NCI-H774 (cell line): ENCODE measurements at places on chromosomes 7 and 10.

GRCh38 chr7:64656489-64656888, 9.4 kb upstream of the ZNF107 start:
- DNase-seq = no peak

DNA sequence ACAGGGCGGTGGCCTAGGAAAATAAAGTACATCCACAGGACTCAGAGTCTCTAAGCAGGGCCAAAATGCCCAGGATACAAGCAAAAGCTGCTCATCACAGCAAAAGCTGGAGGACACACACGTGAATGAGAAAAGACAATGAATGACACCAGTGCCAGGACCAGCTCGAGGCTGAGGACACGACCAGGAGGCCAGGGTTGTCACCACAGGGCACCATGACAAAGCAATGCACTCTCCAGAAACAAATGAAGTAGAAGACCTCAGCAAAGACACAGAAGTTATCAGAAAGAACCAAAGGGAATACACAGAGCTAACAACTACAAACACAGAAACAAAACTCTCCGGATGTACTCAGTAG, 92.1 kb downstream of the FOXL3 start:
- DNase-seq = no peak

DNA sequence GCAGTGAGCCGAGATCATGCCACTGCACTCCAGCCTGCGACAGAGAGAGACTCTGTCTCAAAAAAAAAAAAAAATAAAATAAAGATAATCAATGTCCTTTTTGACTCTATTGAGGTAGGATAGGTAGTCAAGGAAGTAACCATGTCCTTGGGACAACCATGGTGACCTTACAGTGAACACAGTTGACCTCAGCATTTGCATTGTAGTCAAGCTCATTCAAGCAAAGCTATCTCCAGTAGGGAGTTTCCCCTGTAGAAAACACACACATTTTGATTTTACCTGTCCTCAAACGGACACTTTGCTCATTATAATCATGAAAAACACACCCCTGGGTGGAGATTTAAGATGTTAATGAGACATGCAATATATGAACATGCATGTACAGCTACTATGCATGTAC, 171.7 kb downstream of the KIF20B start:
- DNase-seq = no peak

- peak; percentile 6 for DNase-seq
Observed at GRCh38 chr10:87771871-87772500, 46.0 kb downstream of the ATAD1 start.

- DNase-seq = peak; percentile 16
Observed at GRCh38 chr7:23938937-23939552, 229.0 kb downstream of the STK31 start.

DNA sequence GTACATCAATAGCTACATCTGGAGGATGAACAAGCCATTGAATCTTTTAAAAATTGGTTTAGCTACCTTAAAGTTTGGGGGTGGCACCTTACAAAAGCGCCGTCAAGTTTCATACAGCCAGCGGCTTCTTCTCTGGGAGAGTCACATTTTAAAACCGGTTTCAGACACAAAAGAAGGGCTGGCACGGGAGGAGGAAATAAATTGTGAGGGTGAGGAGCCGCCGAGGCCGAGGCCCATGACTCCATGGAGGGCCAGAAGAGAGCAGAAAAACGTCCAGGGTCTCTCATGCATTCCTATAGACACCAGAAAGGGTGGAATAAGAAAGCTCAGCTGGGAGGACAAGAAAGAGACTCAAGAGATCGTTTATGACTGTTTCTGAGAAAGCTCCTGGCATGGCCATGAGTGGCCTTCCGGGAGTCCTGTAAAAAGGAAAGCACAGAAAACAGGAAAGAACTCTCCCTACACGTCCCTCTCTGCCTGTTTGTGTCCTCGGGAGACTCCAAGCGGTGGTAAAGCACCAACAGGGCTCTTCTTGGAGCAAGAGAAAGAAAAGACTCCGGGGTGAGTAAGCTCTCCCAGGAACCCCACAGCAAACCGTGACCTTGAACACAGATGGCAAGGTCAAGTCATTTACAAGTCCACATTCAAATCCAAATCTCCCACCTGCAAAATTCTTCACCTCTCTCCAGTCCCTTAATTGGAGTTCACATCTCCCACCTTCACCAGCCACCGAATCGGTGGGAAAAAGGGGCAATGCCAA, 1.8 kb downstream of the FRAT2 start:
- no peak for DNase-seq

- DNase-seq = no peak
Observed at GRCh38 chr10:98910048-98910447, 325.6 kb downstream of the HPSE2 start.

DNA sequence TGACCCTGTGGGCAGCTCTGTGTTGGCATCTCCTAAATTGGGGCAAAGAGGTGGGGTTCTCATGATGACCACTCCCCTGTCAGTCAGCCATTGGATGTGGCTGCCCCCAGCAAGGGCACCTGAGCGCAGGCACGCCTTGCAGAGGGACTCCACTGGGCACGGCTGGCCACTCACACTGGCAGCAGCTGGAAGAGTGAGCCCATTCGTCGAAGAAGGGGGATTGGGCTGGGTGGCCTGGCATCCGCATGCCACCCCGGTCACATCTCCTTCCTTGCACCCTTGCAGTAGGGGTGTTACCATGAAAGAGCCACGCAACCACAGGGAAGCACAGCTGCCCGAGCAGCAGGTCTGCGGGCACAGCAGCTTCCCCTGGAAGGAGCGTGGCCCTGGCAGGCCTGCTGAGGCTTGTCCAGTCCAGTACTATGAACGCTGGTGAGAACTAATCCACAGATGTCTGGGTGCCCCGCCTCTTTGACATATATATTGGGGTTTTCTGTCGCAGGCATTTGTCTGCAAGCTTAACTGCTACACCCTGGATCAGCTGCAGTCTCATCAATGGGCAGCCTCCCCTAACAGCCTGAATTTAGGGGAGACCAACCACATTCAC, 25.7 kb upstream of the GRB10 start:
- DNase-seq = no peak

GRCh38 chr7:157544226-157544625, 207.4 kb downstream of the DNAJB6 start:
- DNase-seq = no peak

DNA sequence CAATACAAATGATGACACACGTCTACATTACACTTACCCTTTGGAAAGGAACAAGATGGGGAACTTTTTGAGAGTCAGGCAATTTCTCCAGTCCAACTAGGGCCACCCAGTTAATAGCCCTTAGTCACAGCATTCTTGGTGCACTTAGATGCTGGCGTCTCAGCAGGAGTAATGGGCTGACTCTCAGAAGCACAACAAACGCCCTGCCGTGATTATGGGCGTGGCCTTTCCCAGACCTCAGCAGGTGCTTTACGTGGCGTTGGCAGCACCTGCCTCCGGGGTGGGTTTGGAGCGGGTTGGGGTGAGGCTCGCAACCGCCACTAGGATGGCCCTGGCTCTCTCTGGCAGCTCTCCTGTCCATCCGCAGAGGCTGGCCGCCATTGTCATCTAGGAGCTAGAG, 147.6 kb upstream of the SHH start:
- peak; percentile 31 for DNase-seq

DNA sequence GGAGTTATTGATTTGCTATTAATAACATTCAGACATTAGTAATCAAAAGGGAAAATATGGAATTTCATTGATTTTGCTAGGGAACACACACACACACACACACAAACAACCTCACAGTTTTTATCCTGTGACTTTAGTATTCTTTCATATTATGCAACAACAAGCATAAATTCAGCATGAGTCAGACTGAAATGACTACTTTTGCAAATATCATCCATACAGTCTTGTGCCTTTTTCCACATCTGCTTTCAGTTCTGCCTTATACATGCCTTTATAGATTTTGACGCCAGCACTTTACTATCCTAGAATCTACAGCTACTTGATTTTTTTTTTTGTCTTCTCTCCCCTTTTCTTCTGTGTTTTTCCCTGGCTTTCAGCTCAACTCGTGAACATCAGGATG, 975.8 kb upstream of the LRRTM3 start:
- DNase-seq = no peak

- DNase-seq = no peak
Observed at GRCh38 chr7:3013975-3014792, 29.5 kb downstream of the CARD11 start.

DNA sequence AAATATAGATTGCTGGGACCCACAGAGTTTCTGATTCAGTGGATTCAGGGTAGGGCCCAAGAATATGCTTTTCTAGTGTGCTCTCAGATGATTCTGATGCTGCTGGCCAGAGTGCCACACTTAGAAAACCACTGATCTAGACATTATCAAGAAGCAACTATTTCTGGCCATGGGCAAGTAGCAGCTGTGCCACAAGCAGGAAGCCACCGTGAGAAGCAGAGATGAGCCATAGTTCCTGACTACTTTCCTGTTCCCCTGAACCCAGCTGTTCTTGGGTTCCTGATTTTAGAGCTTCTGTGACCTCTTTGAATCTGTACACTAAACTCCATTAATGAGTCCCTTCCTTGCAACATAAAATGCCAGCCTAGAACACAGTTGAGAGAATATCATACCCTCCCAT, 38.1 kb upstream of the PIK3AP1 start:
- no peak for DNase-seq

DNA sequence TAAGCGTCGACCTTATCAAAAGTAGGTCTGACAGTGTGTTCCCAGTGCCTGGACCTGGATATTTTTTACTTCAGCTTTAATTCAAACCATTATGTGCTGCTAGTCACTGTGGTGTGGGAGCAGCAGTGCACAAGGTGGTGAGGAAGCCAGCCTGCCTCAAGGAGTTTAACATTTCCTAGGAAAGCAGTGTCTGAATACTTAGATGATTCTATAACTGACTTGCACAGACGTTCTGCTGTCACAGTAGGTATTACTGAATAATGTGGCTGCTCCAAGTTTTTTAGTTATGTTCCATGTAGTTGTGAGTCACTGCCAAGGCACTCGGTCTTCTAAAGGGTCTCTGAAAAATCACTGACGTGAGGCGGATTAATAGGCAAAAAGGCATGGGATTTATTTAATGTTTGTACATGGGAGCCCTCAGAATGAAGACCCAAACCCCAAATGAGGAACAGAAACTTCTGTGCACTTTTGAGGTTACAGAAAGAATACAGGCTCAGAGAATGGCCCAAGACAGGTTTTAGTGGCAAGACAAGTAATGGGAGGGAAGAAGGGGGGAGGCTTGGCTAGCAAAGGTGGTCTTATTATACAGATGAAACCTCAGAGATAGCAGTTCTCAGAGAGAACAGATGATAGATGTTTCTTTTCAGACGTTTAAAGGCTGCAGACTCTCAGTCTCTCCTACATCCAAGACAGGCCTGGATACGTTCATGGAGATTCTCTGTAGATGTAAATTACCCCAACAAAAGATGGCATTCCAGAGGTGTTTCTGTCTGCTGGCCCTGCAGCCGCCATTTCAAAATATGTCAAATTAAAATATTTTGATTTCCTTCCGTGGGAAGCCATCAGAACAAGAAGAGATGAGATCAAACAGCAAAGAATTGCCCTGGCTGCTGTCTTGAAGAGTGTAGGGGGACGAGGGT, 209.3 kb downstream of the SDK1 start:
- DNase-seq = no peak

GRCh38 chr10:12750526-12751201, 250.8 kb downstream of the CCDC3 start:
- DNase-seq = no peak

GRCh38 chr10:71274901-71275796, 43.9 kb upstream of the SLC29A3 start:
- DNase-seq = no peak

GRCh38 chr10:79155301-79156081, 86.7 kb downstream of the ZMIZ1 start:
- no peak for DNase-seq
